HCT116 (cell line): ENCODE measurements at places on chromosomes 12 and 14.

DNA sequence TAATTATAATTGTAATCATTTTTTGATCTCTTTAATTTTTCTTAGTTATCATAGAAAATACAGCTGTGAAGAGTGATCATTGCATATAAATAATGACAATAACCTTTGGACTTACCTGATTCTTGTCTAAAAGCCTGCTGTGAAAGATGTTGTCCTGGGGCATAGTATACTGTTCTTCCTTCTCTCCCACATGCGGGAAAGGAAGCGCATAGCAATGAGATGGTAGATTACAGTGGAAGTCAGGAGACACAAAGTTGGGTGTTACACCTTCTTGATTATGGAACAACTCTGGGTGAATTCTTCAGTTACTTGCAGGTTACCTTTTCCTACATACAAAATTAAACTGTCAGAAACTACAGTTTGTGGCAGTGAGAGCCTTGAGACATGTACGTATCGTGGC lies 140.8 kb downstream of the KTN1 start:
- DNase-seq = no peak

DNA sequence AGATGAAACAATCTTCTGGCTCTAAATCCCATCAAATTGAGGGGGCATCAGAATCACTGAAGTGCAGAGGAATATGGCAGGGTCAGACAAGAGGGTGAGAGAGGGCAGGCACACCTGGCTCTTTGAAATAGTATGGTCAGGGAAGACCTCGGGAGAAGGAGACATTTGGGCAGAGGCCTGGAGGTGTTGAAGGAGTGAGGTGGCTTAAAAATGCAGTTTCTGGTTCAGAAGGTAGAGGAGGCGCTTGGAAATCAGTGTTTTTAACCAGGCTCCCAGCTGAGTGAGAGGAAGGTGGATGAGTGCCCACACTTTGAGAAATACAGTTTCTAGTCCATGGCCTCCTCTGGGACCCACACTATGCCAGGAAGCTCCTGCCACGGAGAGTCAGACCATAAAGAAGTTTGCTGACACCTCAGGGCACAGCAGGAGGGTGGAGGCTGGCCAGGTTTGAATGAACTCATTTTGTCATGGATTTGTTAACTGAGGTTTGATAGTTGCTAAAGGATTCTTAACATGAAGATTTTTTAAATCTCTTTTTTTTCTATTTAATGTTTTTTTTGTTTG lies 20.1 kb downstream of the NID2 start:
- DNase-seq = no peak

DNA sequence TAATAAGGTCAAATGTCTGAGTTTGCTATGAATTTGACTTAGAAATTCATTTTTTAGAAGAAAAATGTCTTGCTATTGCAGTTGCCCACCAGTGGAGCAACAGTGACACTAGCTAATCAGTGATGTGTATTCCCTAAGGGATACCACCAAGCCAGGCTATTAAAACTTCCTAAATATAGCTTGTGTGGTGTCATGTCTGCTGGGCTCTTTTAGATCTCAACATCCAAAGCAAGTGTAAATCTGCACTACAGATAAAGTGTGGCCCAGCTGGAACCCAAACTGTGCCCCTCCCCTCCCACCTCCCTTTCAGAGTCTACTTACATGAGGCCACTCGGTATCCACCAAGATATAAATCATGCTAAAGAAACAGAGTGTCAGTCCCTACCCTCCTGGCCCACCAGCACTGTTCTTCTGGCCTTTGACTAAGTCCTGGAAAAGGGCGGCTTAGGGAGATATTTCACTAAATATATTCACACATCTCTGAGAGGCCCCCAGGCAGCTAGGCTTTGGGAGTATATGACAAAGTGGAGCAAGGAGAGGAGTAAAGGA lies 53.8 kb downstream of the SLC35F4 start:
- no peak for DNase-seq

GRCh38 chr12:3962631-3963483 lies 89.7 kb upstream of the PARP11 start:
- DNase-seq = no peak

DNA sequence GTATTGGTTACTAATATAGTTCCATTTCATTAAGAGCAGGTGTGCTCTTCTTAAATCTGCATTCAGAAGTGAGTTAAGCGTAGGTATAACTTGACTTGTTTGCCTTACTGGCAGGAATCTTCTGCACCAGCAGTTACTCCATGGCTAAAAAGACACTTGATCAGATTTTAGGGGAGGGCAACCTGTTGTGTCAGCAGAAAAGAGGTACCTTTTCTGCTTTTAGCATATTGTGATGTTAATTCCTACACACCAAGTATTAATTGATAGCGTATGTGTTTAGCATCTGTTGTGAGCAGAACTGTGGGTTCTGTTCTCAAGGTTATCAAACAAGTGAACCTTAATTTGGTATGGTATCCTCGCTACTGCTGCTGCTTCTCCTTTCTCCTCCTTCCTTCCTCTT lies 38.3 kb downstream of the TTLL5 start:
- no peak for DNase-seq

DNA sequence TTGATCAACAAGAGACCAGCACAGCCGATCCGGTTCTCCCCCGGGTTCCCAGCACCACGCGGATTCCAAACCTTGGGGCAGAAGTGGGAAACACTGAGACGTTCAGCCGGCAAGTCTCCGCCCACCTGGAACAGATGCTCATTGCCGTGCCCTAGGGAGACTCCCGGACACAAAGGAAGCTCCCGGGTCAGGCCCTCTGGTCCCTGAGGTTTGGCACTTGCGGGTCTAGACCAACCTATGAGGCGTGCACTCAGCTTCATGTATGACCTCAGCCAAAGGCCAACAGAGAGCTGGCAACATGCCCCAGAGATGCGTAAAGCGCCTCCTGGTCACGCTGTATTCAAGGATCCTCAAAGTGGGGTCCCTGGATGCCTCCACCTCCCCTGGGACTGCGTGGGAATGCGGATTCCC lies 2.5 kb downstream of the RIMBP2 start:
- DNase-seq = no peak

DNA sequence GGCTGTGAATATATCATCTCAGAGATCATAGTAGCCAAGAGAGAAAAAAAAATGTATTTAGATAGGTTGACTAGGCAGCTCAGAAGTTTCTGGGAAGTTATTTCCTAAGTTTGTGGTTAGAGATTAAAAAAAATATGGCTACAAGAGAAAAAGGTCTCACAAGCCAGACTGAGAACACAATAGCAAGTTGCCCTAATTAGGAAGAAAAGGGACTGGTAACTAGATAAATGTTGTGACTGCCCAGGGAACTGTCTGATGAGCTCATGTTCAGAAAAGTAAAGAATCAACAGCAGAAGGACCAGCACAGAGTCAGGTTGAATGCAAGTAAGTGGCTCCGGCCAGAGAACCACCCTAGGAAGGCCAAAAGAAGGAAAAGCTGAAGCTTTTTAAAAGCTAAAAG lies 256.6 kb downstream of the PRKD1 start:
- DNase-seq = no peak

DNA sequence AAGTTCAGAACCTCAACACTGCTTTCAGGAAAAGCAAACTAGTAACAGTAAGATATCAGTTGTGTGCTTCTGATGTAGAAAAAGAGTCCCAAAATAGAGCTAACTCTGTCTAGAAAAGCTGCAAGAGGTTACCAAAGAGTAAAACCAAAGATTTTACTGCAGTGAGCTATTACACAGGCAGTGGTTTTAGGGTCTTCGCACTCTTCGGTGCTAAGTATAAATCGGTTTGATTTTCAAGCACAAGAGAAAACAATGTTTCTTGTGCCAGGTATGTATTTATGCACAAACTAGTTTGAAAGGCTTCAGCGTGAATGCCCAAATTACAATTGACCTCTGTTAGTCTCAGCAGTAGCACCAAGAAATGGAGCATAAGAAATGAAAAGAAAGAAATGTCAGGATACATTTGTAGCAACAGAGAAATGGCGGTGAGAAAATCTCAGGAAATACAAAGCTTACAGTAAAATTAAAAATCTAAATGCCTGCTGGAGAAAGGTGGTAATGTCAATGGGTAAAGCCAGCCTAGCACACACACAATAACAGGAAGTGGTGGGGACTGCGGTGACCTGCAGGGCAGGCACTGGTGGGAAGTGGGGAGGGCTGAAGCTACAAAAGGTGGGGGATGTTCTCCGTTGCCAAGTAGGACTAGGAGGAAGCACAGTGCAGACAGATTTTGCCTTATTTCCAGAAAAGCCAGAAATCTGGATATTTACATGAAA lies 18.0 kb upstream of the DYRK2 start:
- DNase-seq = no peak

- no peak for DNase-seq
Measured at GRCh38 chr14:65170768-65171507, 68.6 kb upstream of the MAX start.

GRCh38 chr12:93223440-93224426 lies 154.0 kb upstream of the NUDT4 start:
- DNase-seq = no peak

DNA sequence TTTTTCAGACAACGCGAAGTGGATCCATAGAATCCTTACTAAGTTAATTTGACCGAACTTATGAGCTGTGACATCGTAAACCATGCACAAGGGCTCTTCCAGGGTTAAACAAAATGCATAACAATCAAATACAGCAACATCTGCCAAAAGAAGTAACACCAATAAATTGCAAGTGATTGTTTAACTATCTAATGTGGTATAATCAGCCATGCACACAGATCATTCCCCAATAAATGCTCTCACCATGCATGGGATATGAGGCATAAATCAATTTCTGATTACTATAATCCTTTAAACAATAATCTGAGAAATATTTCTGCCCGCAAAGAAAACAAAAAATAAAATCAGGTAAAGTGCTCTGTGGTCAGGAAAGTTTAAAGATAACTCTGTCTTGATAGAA lies 7.7 kb upstream of the PLEKHG7 start:
- DNase-seq = no peak

DNA sequence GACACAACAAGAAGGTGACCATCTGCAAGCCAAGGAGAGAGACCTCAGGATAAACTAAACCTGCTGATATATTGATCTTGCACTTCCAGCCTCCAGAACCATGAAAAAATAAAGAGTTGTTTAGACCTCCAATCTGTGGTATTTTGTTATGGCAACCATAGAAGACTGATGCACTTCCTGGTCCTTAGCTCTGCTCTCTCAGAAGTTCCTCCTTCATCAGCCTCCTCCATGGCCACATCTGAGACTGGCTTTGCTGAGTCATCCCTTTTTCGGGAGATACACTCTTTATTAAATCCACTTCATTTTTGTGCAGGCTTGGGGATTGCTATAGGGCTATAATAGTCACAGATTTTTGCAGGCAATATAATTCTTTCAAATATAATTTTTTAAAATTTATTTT lies 89.6 kb upstream of the ATF7IP start:
- no peak for DNase-seq

DNA sequence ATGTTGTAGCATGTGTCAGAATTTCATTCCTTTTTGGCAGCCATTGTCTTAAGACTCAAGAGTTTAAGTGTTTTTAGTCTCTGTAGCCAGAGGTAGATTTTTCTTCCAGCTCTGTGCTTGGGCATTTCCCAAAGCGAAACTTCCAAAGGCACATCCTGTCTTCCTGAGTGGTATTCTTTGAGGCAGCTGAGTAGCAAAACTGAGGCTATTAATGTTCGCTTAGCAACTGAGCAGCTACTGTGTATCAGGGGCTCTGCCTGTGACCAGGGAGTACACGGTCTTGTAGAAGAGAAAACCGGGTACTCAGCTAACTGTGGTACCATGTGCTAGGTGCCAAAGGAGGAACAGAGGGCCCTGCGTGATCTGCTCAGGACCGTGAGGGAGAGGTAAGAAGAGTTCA lies 52.0 kb downstream of the ETV6 start:
- DNase-seq = no peak

- peak; percentile 71 for DNase-seq
Measured at GRCh38 chr14:67943947-67944346, 124.4 kb downstream of the RAD51B start.

DNA sequence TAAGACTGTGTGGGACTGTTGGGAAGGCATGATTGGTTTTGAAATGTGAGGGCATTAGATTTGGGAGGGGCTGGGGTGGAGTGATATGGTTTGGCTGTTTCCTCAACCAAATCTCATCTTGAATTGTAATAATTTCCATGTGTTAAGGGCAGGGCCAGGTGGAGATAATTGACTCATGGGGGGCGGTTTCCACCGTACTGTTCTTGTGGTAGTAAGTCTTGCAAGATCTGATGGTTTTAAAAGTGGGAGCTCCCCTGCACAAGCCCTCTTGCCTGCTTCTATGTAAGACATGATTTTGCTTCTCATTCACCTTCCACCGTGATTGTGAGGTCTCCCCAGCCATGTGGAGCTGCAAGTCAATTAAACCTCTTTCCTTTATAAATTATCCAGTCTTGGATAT lies 76.6 kb upstream of the PPFIA2 start:
- DNase-seq = no peak

DNA sequence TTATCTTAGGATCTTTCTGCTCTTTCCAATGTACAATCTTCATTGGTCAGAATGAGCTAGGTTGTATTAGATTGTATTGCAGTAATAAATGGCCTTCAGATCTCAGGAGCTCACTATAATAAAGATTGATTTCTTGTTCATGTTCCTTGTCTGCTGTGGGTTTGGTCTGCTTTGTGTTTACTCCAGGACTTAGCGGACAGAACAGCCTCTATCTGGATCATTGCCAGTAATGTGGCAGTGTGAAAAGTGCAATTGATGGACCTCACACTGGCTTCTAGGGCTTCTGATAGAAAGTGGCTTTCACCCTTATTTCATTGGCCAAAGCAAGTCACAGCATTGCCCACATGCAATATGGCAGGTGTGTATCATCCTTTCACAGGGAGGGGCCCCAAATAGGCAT lies 81.2 kb downstream of the BTG1 start:
- DNase-seq = no peak

DNA sequence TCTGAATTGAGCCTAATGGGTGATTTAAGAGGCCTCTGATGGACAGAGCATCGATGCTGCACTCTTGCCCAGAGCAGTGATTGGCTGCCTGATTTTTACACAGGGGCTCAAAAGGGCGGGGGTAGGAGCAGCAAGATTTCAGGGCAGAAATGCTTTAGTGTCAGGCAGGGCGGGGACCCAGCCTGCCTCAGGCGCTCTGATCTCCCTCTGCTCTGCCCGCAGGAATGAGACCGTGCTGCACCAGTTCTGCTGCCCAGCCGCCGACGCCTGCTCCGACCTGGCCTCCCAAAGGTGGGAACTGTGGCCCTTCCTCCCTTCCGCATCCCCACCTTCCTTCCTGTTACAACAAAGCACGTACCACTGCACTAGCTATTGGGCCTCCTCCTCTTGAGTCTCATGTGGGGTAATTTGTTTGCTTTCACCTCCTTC lies 32.4 kb downstream of the IQSEC3 start:
- DNase-seq = no peak

GRCh38 chr12:39993268-39993667 lies 112.6 kb downstream of the SLC2A13 start:
- DNase-seq = no peak

- no peak for DNase-seq
Measured at GRCh38 chr12:25962932-25963525, 4.5 kb downstream of the RASSF8 start.

DNA sequence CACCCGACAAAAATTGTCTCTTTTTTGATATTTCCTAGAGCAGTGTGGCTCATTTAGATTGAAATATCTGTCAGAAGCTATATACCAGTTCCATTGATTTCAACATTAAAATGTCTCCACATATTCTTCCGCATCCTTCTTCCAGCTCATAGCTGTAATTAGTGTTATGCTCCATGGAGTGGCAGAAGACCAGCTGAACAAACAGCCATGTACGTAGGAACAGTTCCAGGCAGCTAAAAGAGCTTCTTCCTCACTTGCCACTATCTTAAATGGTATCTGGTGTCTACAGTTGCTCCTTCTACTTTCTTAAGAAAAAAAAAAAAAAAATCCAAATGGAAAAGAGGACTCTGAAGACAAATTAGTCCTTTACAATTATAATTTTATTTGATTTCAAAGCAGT lies 848.0 kb downstream of the DIO2 start:
- DNase-seq = no peak
